ENCODE measurements at places on chromosomes 6 and 20. TPM values are rescaled to one million over a fixed set of nuclear protein-coding genes. Genes with fewer than 3 reads are reported as not detected.

DNA sequence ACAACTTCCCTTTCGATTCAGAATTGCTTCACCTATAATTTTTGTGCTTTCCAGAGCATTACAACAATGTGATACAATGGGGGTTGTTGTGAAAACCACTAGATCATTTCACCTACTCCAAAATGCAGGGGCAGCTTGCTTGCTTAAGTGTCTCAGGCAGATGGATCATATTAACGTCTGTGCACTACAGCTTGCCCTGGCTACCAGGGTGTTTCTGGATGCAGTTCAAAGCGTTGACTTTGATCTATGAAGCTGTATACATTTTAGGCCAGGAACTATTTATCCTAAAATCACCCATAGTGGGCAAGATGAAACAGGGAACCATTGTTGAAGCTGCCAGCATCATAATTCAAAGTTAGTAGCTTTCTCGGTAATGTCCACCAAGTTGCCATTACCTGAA lies 339.5 kb upstream of the HSF2 start:
- no peaks in the 10 kb centered on the region for H3K4me1 ChIP-seq
- no peak overlapping the region for H3K27ac ChIP-seq
- no peaks in the 10 kb centered on the region for H3K27me3 ChIP-seq

GRCh38 chr6:42010185-42010891 lies 40.0 kb upstream of the TAF8 start:
- H3K27me3 ChIP-seq = no peaks in the 10 kb centered on the region
- H3K27ac ChIP-seq = peak overlapping the region; percentile 82
- H3K36me3 ChIP-seq = peaks cover 15% of the 10 kb centered on the region
- H3K4me1 ChIP-seq = peaks cover 67% of the 10 kb centered on the region
- peak overlapping the region; percentile 43 for H3K4me3 ChIP-seq
- peak; percentile 33 for DNase-seq

Gene RNF182
- total RNA-seq = not detected

GRCh38 chr6:56076033-56076432 lies 171.3 kb downstream of the COL21A1 start:
- no peak for DNase-seq
- no peaks in the 10 kb centered on the region for H3K27me3 ChIP-seq
- H3K4me1 ChIP-seq = no peaks in the 10 kb centered on the region
- H3K27ac ChIP-seq = no peak overlapping the region
- H3K36me3 ChIP-seq = no peaks in the 10 kb centered on the region

- H3K4me3 ChIP-seq = no peak overlapping the region
- peaks cover 32% of the 10 kb centered on the region for H3K36me3 ChIP-seq
- H3K4me1 ChIP-seq = peaks cover 14% of the 10 kb centered on the region
- no peak overlapping the region for H3K27ac ChIP-seq
These were observed 19.2 kb downstream of the C6orf62 start for GRCh38 chr6:24699521-24700359.

GRCh38 chr20:57509665-57510237 lies 15.2 kb downstream of the CTCFL start:
- no peaks in the 10 kb centered on the region for H3K4me1 ChIP-seq
- H3K27me3 ChIP-seq = peaks cover 24% of the 10 kb centered on the region
- no peak for DNase-seq
- H3K36me3 ChIP-seq = no peaks in the 10 kb centered on the region
- no peak overlapping the region for H3K4me3 ChIP-seq

DNA sequence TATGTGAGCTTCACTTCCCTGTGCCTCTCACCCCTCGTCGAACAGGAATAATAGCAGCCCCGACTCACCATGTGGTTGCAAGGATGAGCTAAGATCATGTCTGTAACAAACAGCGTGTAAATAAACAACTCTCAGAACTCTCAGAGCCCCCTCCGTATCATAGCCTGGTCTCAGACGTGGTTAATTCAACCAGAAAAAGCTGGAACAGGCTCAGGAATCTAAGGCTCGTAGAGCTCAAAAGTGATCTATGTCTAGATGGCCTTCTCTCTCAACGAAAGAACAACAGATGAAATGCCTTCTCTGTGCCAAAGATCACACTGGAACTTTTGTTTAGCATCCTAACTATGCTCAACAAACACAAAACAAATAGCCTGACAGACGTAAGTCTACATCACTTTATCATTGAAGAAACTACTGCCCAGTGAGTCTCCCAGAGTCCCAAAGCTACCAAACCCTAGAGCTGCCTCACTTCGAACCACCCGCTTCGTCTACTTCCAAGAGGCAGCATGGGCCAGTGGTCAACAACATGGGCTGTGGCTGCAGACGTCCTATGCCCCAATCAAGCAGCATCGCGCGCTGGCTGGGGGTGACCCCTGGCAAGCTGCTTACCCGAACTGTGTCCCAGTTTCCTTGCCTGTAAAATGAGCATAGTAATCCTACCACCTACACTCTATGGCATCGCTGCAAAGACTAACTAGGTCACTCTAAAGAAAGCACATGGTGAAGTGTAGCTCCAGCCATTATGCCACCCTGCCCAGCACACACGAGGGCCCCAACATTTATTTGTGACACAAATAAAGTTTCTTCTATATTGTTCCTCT lies 35.1 kb downstream of the NFATC2 start:
- no peak overlapping the region for H3K27ac ChIP-seq
- peaks cover 76% of the 10 kb centered on the region for H3K36me3 ChIP-seq
- no peak overlapping the region for H3K4me3 ChIP-seq
- H3K4me1 ChIP-seq = peaks cover 51% of the 10 kb centered on the region

Gene LTA
- total RNA-seq = 38.4 TPM

GRCh38 chr20:31368301-31368700 lies at the start of gene DEFB118:
DEFB118 (plus strand) TSS chr20:31368601; CDS start chr20:31368651, 50 bp downstream.
- no peaks in the 10 kb centered on the region for H3K36me3 ChIP-seq
- H3K4me1 ChIP-seq = no peaks in the 10 kb centered on the region
- H3K27me3 ChIP-seq = no peaks in the 10 kb centered on the region
- no peak within 1 kb of the TSS for H3K27ac ChIP-seq
- no peak for DNase-seq

Gene PSMB9
- 368 TPM for total RNA-seq
